Cerebellum (tissue), 4 donors: ENCODE measurements at places on chromosomes 16 and 17. TPM values are rescaled to one million over a fixed set of nuclear protein-coding genes. Genes with fewer than 3 reads are reported as not detected.

DNA sequence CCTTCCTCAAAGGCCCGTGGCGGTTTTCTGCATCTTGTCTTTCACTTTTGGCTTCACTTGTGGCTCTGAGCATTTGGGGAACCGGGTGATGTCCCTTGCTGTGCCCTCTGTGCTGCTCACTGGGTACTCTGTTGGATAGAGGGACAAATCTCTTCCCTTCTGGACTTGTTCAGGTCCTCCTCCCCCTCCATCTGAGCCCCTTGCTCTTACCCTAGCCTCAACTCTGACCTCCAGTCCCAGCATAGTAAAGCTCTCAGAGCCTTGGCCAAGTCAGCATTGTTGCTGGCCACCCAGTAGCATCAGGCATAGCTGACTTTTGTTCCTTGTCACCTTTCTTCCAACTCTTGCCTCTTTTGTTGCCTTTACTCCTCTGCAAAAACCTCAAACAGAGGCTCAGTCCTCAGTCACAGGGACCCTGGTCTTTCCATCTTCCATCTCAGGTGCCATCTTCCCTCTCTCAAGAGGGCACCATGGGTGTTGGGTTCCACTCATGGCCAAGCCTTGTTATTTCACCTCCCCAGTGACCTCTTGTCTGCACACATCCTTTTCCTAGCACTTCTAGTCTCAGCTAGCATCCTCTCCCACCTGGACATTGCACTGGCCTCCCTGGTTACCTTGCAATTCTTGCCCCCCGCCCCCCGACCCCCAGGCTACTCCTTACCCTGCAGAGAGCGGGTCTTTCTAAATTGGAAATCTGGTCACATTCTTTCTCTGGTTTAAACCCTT is 393 bp upstream of the PSMB10 start:
- DNase-seq = peak; percentile 32

- DNase-seq = no peak
Measured at GRCh38 chr16:55700961-55701360, 45.2 kb downstream of the SLC6A2 start.

GRCh38 chr16:54098247-54098646 is 188.3 kb downstream of the IRX3 start:
- peak; percentile 6 for DNase-seq

GRCh38 chr16:50011707-50012106 is 13.3 kb upstream of the CNEP1R1 start:
- DNase-seq = no peak

- DNase-seq = peak; percentile 73
Measured at GRCh38 chr16:88391144-88391850, 8.5 kb downstream of the ZNF469 start.

Gene SGCA
- total RNA-seq = not detected

Gene MYOCD
- total RNA-seq = 0.27 TPM

Gene LGALS3BP
- 44.1 TPM for total RNA-seq

Gene NPW
- not detected for total RNA-seq
